NCI-H1105 (cell line): ENCODE measurements at places on chromosomes 2 and 18.

DNA sequence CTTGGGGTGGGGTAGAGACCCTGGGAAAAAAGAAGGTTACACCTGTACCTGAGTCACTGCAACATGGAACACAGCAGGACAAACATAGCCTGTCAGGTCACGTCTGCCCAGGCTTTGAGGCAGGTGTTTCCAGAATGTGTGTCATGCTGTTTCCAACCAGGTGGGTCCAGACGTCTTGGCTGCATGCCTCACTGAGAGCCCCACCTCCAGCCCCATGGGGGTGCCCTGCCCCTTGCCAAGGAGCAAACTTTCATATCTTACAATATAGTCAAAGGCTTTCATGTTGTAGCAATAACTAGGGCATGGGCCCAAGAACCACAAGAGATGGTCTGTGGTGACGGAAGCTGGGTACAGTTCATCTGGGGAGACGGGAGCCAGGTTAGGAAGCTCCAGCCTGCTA, 499.7 kb downstream of the BCL11A start:
- DNase-seq, result no peak

GRCh38 chr2:238032755-238033337, 28.0 kb upstream of the SCLY start:
- no peak for DNase-seq

DNA sequence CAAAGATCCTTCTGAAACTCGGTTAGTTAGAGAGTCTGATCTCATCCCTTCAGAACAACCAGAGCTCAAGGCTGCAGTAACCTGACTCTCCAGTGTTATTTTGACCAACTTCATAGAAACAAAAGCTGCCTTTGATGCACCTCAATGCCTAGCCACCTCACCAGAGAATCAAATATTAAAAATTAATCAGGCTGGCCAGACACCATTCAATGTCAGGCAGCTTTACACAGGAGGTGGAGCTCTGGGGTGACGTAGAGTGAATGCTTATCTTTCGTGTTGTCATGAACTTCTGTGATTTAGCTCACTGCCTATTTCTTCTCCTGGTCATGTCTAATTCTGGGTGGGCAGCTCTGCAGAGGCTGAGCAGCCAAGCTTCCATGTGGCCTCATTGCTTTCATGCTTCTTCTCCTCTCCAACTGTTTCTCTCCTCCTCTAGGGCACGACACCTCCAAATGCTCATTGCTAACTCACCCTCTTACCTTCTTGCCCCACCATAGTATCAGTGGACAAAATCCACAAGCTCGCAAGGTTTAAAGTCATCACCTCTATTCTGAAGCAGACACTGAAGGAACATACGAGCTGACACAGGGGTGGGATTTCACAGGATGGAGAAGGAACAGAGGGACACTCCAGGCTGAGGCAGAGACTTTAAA, 39.4 kb downstream of the AAK1 start:
- DNase-seq, result no peak

DNA sequence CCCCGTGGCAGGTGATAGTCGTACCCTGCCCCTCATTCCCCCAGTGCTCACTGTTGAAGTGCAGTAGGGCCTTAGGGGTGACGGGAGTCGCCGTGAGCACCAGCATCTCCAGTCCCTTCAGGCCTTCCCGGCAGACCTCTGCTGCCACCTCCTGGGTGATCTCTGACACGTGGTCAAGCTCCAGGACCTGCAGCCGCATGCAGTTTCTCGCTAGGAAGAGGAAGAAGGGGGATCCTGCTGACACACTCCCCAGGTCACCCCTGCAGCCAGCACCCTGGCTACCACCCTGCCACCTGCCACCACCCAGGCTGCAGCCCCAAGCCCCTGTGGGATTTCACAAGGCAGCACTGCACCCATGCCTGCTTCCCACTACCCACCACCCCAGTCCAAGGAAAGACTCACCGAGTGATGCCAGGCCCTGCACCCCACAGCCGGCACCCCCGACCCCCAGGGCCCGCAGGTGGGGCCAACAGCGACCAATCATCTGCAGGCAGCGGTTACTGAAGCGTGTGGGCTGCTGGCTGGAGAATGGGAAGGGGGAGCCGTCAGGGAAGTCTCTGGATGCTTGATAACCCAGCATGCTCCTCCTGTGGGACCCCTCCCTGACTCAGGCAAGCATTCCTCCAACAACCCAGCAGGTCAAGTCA, 23.8 kb downstream of the FBXO41 start:
- no peak for DNase-seq

- DNase-seq, result no peak
Measured at GRCh38 chr2:45390861-45391260, 220.2 kb downstream of the SRBD1 start.

GRCh38 chr2:32925283-32925815, 21.4 kb upstream of the LTBP1 start:
- no peak for DNase-seq

GRCh38 chr2:59204040-59204439, 962.9 kb upstream of the FANCL start:
- no peak for DNase-seq

DNA sequence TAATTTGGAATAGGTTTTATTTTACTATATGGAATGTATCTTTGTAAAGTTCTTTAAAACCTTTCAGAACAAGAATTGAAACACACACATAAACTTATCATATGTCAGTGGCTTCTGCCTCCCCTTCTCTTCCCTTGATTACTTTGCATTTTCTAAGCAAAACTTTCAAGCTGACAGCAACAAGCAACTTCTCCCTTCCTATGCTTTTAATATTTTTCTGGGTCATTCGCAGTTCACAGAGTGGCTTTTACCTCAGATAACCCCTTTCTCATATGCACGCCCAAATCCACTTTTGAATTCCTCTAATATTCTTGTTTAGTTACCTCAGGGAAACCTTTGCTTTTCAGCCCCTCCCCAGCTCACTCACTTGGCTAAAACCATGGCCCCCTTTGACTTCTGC, 36.7 kb upstream of the CDC42EP3 start:
- no peak for DNase-seq

- no peak for DNase-seq
Measured at GRCh38 chr2:1784087-1784486, 39.8 kb upstream of the PXDN start.

- no peak for DNase-seq
Measured at GRCh38 chr2:182428476-182428875, 1.6 kb upstream of the PDE1A start.

- DNase-seq, result no peak
Measured at GRCh38 chr2:126671488-126671887, 15.5 kb downstream of the GYPC start.

DNA sequence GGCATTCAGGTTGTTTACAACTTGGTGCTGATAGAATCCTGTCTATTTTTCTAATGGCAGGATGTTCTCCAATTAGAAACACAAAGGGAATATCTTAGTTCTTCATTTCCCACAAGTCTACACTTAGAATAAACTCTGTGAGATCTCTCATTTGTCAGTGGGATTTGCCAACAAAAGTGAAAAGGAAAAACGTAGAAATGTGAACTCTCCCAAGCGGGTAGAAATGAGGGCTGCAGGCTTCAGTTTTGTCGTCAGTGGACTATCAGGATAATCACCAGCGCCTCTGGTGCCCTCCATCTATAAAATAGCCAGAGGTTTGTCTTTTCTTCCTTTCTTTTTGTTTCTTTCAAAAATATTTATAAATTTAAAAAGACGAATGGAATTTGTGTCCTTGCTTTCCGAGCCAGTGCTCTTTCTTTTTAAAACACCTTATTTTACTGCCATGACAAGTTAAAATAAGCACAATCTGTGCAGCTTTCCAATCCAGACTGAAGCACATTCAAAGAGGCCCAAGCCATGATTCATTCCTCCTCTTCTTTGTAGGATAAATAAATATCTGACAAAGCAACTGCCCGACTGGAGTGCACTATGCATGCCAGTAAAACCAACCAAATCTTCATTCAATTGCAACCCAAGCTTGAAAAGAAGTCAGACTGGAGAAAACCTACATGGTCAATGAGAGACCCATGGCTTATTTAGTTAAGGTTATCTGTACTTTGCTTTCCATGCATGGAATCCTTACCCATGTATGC, 185.8 kb downstream of the ANKRD44 start:
- no peak for DNase-seq

GRCh38 chr2:35114765-35115164, 1240.8 kb upstream of the CRIM1 start:
- DNase-seq, result no peak

DNA sequence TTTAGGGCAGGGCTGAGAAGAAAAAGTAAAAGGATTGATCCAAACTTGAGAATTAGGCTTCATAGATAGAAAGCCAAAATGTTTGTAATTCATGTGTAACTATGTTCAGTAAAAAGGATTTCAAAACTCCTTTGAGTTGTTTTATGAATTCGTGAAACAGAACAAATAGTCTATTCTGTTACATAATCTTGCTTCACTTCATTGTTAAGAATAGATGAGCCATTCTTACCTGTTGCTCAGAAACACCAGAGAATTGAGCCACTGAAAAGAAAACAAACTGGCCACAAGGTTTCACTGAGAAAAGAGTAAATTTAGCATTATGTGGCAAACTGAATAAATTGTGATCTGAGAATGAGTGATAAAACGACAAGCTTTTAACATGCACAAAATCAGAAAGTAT, 4.5 kb upstream of the ITPRID2 start:
- DNase-seq, result no peak

- DNase-seq, result no peak
Measured at GRCh38 chr2:74906395-74906794, 52.0 kb upstream of the POLE4 start.

GRCh38 chr2:63778391-63778790, 63.3 kb upstream of the UGP2 start:
- no peak for DNase-seq

- no peak for DNase-seq
Measured at GRCh38 chr2:58957188-58957840, 716.2 kb upstream of the FANCL start.

- DNase-seq, result no peak
Measured at GRCh38 chr2:103132536-103133217, 370.8 kb downstream of the TMEM182 start.

GRCh38 chr18:58761241-58761969, 90.1 kb downstream of the MALT1 start:
- DNase-seq, result no peak

GRCh38 chr2:160221391-160222276, 21.6 kb upstream of the ITGB6 start:
- no peak for DNase-seq

GRCh38 chr2:238435752-238436096, 9.0 kb downstream of the ASB1 start:
- no peak for DNase-seq

DNA sequence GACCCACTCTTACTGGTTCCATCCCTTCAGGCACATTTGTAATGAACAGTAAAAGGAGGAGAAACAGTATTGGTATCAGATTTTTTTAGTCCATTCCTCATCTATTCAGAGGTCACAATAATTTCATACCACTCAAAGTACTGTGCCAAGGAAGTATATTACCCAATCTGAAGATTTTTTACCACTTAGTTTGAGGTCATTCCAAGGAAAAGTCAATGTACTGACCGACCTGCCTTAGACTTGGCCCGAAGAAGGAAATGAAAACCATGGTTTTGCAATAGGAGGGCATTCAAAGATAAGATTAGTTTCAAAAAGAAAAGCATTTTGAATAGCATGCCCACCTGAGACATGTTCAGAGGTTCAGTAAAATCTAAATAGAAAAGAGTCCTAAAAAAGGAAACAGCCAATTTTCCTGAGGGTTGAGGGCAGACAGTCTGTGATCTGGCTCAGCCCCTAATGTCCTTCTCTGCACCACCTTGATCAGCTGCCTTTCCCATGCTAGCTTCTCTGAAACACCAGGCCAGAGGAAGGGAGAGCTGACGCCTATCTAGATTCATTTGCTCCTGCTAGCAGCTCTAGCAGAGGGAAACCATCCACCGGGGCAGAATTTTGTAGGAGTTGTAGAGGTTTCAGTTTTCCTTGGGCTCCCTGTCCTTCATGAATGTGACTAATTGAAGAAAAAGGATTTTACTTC, 107.3 kb upstream of the FZD5 start:
- DNase-seq, result no peak

DNA sequence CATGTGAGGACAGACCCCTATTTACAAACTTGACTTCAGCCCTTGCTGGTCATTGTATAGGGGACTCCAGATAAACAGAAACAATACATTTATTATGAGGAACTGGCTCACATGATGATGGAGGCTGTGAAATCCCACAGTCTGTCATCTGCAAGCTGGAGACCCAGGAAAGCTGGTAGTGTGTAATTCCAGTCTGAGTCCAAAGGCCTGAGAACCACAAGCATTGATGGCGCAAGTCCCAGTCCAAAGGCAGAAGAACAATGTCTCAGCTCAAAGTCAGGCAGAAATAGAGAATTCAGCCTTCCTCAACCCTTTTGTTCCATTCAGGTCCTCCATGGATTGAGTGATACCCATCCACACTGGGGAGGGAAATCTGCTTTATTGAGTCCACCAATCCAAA, 28.1 kb upstream of the SPP2 start:
- DNase-seq, result no peak

DNA sequence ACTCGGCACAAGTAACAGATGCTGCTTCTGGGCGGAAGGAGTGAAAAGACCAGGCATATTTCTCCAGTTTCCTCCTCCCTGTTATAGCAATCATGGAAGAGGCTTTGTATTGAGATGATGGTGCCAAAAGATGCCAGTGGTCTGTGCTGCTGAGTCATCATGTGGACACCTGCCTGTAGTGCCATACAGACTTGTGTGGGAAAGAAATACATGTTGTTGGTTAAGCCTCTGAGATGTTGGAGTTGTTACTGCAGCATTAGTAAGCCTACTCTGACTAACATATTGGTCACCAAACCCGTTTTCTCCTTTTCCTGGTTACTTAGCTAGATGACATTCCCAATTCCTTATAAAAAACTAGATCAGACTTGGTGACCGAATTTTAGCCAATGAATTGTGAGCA, 356.9 kb downstream of the ZNF521 start:
- DNase-seq, result no peak

DNA sequence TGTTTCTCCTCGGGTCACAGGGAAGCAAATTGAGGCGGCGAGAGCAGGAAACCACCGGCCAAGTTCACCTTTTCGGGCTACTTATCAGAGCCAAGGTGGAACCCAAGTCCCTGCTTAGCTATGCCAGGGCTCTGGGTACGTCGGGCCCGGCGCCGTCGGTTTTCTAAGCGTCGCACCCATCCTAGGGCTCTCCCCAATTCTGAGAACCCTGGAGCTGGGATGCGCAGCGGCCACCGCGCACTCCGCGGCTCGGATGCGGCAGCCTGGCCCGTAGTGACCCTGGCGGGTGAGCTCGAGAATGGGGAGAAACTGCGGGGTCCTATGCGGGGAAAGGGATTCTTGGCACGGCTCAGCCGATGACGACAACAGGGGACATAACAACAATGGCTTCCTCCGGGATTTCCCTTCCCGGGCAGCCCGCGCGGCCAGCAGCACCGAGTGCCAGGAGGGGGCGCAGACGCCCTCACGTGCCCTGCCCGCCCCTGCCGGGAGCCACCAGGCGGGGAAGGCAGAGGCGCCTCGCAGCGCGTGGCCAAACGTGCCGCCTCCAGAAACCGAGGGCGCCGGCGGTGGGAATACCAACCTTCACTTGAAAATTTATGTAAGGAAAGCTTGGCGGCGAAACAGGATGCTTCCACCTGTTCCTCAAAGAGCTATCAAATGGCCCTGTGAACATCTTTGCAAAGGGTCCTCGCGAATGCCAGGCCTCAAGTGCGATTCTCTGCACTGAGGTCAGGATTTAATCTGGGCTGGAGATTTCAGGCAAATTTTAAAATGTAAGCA, 2.1 kb upstream of the SLC30A3 start:
- peak; percentile 62 for DNase-seq
